Activated CD4-positive, alpha-beta T cell treated with anti-CD3 and anti-CD28 coated beads, Interleukin-2, Interleukin-6, amounts not matched to agents 100 ng/mL and 50 ng/mL, durations not matched to agents 16 hours and 8 hours (primary cell): ENCODE measurements at places on chromosomes 12 and 14.

- no peak for DNase-seq
Measured at GRCh38 chr14:54488318-54488645, 498 bp downstream of the GMFB start.

DNA sequence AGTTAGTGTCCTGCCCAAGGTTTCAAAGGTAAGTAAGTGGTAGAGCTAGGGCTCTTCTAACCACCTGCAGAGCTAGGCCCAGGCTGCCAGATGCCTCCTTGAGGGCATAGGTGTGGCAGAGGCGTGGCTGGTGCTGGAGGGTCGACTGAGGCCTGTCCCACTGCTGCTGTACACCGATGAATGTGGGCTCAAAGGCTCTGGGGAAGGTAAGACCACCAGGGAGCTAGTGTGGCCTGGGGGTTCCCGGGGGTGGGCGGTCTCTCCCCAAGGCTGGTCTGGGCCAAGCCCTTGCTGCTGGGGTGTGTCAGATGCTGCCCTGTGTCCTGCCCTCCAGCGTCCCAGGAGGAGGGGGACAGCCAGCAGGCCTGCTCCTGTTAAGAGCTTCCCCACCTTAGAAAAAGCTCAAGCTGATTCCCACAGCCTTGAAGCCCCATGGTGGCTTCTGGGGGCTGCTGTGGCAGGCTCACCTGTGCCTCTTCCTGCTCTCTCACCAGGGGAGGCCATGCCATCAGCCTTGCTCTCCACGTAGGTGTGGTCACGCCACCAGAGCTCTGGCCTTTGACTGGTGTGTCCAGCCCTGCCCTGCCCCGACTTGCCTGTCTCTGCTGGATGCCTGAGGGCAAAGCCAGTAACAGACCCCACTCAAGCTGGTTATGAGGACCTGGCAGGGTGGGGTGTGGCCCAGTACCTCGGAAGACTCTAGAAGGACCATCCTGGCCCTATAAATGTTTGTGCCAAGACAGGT is 36.8 kb downstream of the SH2B3 start:
- DNase-seq = no peak

- no peak for DNase-seq
Measured at GRCh38 chr12:70080566-70080965, 162.7 kb upstream of the CNOT2 start.

DNA sequence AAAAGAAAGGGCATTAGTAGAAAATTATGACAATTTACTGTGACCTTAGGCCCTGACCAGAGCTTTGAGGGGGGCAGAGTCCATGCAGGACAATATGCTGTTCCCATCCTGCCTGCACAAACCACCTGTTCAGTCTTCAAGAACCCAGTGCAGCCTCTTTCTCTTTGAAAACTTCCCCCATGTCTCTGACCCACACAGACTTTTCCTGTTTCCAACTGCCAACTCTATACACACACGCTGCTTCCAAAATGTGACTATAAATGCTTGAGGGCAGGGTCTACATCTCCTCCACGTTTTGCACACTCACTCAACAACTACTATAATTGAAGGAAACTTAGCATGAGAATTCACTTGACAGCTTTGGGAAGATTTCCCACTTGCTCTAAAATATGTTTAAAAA is 36.6 kb upstream of the SYCP3 start:
- DNase-seq = no peak

GRCh38 chr14:61121355-61121787 is 140.3 kb downstream of the SLC38A6 start:
- DNase-seq = no peak

DNA sequence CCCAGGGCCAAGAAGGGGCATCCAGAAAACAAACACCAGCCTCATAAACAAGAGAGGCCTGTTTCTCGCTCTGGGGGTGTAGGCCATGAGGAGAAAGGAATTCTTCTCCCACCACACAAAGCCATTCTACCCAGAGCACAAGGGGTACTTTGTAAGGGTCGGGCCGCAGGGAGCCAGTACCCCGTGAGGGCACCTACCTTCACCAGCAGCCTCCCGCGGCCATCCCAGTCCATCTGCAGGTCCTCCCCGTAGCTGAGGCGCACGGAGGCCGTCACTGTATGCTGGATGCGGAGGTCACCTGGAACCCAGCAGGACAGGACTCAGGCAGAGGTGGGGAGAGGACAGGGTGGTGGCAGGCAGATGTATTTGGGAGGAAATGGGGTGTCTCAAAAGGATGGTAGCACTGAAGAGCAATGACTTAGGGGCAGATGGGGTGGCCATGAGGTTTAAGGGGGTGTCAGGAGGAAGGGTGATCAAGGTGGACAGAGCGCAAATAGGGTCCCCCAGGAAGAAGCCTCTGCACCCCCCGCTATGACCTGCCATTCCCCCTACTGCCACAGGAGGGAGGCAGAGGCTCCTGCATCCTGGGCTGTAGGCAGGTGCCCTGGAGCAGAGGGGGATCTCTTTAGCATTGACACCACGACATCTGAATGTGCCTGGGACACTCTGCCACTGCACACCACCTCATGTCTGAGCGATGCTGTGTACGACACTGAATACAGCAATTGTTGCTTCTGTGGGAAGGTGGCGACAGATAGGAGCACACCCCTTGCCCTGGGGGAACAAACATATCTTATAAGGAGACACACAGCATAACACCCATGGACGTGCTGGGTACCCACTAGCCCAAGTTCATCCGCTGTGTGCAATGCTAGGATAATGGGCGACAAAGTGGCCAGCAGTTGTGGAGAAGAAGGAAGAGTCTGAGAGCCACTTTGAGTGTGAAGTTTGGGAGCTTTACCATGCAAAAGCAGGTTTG is 61.4 kb downstream of the VWF start:
- DNase-seq = peak; percentile 66

DNA sequence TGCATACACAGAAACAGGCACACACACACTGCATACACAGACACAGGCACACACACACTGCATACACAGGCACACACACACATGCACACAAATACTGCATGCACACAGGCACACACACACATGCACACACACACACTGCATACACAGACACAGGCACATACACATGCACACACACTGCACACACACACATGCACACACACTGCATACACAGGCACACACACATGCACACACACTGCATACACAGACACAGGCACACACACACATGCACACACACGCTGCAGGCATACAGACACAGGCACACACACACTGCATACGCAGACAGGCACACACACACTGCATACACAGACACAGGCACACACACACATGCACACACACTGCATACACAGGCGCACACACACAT is 32.7 kb upstream of the BTBD6 start:
- DNase-seq = no peak

DNA sequence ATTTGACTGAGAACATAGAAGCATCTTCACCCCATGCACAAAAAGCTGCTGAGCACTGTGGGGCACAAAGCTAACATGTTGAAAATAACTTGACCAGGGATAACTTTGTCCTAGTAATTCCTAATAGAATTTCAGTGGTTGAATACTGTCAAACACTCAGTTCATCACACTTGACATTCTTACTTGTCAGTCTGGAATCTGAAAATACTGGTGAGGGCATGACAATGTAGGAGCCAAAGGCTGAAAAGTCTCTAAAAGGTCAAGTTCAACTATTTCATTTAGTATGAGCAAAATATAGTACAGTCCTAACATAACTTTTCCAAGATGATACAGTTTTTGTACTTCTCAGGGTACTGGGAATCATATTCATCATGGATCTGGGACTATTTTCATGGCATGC is 504.4 kb upstream of the LMO3 start:
- no peak for DNase-seq

DNA sequence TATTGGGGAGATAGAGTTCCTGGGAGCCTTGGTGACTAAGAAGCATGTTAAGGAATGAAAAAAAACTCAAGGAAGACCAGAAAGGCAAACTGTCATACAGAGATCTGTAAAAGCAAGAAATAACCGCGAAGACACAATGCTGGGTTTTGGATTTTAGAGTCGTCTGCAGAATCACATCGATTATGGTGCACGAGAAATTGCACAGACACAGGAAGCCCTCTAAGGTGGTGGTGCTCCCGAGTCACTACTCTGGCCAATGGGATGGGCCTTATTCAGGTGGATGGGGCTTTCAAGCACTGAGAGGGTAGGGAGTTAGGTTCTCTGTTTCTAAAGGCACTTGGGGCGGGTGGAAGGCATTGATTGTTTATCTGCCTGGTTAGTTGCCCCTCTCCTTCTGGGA is 10.3 kb upstream of the FLVCR2 start:
- peak; percentile 47 for DNase-seq

- DNase-seq = no peak
Measured at GRCh38 chr12:38931461-38931860, 26.1 kb upstream of the CPNE8 start.

DNA sequence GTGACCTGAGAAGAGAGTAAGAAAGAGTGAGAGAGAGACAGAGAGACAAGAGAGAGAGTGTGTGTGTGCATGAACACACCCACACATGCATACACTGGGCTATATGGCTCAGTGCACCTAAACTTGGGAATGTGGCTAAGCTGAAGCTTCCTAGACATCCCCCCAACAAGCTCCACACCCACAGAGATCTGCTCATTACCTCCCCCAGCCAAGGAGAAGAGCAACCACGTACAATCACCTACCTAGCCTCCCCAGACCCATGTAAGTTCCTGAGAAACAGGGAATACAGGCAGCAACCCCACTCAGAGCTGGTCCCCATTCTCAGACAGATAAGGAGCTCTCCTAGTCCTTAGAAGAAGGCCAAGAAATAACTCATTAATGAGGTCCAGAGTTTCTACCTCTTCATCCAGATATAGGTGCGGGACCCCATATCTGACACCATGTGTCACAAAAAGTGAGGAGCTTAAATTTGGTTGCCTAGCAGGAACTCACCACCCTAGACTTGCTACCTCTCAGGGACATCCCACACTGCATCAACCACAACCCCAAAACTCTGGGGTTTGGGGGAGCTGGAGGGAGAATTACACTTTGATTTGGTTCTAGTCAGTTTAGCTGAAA is 9.9 kb downstream of the AJUBA start:
- DNase-seq = no peak

DNA sequence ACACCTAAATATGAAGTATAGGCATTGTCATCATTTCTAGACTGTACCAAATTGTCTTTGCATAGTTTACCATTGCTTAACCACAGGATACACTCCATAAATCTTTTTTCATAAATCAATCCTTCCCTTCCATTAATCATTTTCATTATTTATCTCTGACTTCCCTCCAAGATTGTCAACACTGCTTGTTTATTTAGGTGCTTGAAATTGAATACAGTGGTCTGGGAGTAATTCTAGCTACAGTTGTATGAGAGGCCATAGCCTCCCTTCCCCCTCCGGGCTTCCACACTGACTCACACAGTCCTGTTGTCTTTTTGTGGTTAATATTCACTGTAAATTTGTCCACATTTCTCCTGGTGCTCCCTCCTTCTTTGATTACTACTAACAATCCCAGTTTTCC is 114.2 kb upstream of the ARID2 start:
- DNase-seq = no peak

- DNase-seq = no peak
Measured at GRCh38 chr12:73599268-73599667, 938.4 kb upstream of the ATXN7L3B start.
